ENCODE measurements at places on chromosomes 16 and 17. TPM values are rescaled to one million over a fixed set of nuclear protein-coding genes. Genes with fewer than 3 reads are reported as not detected.

CEP295NL gene
- total RNA-seq, result 1.3 TPM

DNA sequence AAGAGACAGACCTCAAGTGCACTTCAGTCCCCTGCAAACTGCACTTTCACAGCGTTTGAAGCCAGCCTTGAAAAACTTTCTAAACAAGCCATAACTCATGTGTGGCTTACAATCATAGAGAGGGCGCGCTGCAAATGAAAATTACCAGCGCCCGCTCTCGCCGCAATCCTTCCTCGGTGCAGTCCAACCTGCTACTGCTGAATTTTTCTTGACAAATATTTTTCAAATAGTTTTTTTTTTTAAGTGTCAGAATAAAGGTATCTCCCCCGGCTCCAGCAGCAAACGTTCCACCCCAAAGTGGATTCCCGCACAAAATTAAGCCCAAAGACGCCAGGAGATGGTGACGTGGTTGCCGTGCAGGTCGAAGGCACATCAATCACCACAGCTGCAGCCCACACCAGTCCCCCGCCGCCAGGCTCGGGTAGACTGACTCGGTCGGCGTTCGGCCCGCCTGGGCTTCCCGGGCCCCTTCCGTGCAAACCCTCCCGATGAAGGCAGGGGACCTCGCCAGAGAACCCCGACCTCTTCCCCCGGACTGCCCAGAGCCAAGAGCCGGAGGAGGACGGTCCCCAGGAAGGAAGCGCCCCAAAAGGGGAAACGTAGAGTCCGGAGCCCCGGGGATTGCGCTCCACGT lies 630 bp downstream of the GRB2 start:
- no peaks in the 10 kb centered on the region for H3K36me3 ChIP-seq
- H3K4me1 ChIP-seq, result peaks cover 7% of the 10 kb centered on the region
- no peak for DNase-seq
- peak overlapping the region; percentile 84 for H3K4me3 ChIP-seq

GRCh38 chr17:39151150-39151942 lies at the start of gene PLXDC1:
PLXDC1 (minus strand) TSS chr17:39151637; CDS start chr17:39151437, 200 bp downstream.
- DNase-seq, result no peak
- H3K36me3 ChIP-seq, result no peaks in the 10 kb centered on the region

SPNS2 gene
- 4.3 TPM for total RNA-seq
